A549 (cell line): ENCODE measurements at places on chromosomes 11 and 22.

GRCh38 chr11:22347857-22348487 lies 9.8 kb downstream of the SLC17A6 start:
- DNase-seq, result no peak

- no peak for DNase-seq
Measured at GRCh38 chr11:72298931-72299330, 55.0 kb upstream of the PHOX2A start.

DNA sequence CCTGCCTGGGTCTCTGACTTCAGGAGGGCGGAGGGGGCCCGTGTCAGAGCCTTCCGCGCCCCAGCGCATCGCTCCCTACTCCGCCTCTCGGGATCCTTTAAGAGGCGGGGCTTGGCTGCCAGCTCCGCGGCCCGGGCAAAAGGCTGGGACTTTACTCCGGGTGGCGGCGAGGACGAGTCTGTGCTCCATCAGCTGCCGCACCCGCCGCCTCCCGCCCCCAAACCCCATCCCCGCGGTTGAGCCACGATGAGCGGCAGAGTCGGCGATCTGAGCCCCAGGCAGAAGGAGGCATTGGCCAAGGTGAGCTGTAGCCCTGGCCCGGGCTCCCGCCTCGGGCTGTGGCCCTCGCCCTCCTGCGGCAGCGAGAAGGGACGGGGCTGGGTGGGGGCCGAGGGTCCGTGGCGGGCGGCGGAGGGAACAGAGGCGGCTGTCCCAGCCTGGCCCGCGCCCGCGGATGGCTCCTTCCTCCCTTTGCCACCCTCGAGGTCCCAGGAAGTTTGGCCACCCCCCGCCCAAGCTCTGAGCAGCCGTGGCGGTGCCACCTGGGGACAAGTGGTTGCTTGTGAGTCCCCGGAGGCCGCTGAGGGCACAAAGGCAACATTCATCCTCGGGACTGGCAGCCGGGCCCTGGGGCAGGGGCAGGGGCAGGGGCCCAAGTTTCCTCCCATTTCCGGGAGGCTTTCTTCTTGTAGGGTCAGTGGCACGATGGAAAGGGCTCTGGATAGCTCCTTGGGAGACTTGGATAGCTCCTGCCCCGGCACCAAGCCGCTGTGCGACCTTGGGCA lies at the start of gene SEC14L2:
Gene SEC14L2, plus strand, starts transcription at position 148 of the 785 bp plus-strand sequence. Its CDS starts 99 bp downstream, at position 247.
- DNase-seq, result peak; percentile 55

DNA sequence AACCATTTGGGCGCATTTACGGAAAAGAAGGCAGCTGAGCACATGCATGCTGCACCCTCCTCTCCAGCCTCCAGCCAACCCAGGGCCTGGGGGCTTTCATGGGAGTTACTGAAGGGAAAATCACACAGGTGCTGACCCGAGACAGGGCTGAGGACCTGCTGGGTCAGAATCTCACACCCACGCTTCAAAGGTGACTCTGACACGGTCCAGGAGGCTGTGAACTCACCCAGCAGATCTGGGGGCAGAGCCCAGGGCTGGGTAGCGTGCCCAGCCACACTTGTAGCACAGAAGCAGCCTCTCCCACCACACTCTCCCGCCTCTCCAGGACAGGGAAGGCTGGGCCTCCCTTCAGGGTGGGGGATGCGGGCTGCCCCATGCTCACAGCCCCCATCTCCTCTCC lies 347.6 kb downstream of the CTTN start:
- no peak for DNase-seq

GRCh38 chr11:85776951-85777602 lies 33.9 kb downstream of the SYTL2 start:
- no peak for DNase-seq
